ENCODE measurements at places on chromosomes 6 and 20.

- no peak for DNase-seq
These were observed 44.8 kb upstream of the FABP7 start for GRCh38 chr6:122734529-122735395.

GRCh38 chr6:150639823-150640331 lies 40.2 kb downstream of the PLEKHG1 start:
- DNase-seq: no peak

DNA sequence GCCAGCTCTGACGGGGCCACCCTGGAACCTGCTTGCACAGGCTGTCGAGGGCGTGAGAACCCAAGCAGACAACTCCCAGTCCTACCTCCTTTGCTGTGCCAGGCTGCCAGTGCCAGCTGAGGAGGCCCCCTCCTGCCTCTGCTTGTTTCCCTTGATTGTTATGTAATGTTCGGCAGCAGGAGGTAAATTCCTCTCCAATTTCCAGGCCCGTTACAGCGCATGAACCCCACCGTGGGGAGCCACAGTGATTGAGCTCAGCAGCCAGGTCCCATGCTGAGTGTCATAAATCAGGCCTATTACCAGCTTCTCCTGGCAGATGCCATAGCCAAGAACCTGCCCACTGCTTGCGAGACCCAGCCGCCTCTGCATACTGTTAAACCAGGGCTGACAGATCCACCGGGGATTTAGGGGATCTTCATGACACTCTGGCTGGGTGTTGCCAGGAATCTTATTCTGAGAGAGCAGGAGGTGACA lies 320.5 kb downstream of the DHX35 start:
- DNase-seq: no peak

DNA sequence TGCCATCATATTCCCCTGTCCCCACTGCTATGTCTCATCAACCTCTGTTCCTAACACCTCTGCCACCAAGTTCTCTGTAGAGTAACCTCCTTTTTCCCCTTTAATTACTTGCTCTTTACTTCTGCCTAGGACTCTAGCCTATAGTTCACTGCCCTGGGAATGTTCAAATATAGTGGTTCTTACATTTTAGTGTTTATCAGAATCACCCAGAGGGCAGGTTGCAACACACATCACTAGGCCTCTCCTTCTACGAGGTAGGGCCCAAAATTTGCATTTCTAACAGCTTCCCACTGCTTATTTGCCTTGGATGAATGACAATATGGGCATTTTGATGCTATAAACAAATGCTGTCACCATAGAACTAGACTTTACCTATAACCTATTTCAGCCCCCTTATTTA lies 23.1 kb upstream of the C6orf141 start:
- DNase-seq: no peak

- no peak for DNase-seq
These were observed 18.8 kb upstream of the RALGAPA2 start for GRCh38 chr20:20731000-20731944.

DNA sequence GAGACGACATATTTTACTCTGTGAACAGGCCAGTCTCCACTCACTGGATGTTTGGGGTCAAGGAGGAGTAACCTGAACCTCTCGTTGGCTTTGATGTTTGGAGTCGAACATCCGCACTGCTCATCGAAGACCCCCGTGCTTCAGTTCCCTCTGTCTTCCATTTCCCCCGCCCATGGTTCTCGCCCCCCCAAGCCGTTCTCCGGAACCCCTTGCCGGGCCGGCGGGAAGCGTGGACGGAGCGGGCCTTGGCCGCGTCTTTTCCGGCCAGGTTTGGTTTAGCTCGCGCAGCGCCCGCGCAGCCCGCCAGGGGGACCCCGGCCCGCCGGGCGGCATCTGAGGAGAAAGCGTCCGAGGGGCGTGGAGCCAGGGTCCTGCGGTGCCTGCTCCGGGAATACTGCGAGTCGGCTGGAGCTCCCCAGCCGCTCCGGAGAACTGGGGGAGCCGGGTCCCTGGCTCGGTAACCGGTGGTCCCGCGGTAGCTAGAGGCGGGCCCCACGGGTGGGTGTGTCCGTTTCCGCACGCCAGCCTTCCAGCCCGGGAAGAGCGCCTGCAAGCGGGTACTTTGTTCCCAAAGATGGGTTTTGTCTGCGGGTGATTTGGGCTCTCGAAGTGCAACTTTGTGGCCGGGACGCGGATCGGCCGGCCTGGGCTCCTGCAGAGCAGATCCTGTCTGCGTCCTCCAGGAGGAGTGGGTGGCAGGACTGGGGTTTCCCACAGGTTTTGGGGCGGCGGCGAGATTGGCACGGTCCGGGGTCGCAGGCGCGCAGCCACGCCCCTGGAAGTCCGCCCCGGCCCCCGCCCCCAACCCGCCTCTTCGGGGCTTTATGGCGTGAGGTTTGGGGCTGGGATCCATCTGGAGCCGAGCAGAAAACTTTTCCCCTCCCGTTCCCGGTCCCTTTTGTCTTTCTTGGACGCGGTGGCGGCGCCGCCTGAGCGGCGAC lies at the start of gene TMEM200A:
Gene TMEM200A, plus strand, starts transcription at position 852 of the 941 bp plus-strand sequence. CDS start 74,406 bp downstream, outside the sequence.
- peak; percentile 74 for DNase-seq

DNA sequence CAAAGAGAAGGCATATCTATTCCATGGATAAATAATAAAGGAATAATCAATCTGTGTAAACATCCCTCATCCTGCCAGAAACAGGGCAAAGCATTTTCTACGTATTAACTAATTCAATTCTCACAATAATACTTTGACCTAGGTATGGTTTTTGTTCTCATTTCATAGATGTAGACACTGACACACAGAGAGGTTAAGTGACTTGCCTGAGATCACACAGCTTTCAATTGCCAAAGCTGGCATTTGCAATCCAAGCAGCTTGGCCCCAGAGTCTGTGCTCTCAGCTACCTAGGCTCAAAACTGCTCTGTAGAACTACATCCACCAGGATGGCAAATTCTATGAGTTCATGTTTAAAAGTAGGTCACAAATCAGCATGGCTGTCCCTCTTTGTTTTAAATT lies 124.9 kb downstream of the BMP7 start:
- DNase-seq: no peak

DNA sequence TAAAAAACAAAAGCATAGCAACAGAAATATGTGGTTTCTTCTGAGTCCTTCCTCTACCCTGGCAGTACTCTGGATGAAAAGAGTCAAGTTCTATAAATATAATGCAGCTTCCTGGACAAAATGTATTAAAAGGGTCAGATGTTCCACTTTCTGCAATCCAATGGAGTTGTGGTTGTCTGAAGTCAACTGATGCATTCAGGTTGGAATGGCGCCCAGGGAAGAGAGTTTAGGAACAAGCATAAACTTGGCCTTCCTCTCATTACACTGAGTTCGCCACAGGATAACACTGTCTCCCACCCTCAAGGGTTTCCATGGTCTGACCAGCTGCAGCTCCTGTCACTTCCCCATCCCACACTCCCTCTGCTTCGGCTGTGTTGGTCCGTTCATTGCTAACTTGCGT lies 66.4 kb downstream of the PLEKHG1 start:
- no peak for DNase-seq
